Epithelial cell of proximal tubule (primary cell): ENCODE measurements at places on chromosomes 7 and 10. TPM values are rescaled to one million over a fixed set of nuclear protein-coding genes. Genes with fewer than 3 reads are reported as not detected.
A peak's percentile ranks its signal among the peaks of the same experiment; 100 is the strongest.

DNA sequence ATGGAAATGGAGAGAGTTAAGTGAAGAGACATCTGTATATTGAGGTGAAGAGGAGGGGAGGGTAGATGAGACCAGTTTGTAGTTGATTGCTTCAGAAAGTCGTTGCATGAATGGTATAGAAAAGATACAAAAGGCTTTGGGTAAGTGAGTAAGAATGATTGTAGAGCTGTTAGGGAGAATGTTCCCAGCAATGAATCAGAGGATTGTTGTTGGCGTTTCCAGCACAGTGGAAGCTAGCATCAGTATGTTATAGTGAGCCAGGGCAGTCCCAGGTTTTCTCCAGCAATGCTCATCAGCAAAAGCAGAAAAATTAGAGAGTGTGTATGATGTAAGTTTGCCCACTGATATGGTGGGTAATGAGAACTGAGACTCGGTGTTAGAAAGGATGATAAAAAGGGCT, 15.4 kb upstream of the CDK6 start:
- no peak for DNase-seq

DNA sequence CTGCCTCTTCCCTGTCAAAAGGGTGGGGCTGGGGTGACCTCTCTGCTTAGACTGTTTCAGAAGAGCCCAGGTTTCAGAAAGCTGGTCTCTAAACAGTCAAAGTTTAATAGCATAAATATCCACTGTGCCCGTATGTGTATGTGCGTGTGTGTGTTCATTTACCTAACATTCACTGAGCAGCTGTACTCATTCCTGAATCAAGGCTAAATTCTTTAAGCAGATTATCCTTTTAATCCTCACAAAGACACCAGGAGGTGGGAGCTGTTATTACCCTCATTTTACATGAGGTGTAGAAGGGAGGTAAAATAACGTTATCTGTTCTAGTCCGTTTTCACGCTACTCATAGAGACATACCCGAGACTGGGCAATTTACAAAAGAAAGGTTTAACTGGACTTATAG, 72.2 kb downstream of the RSU1 start:
- DNase-seq, result no peak

- DNase-seq, result no peak
These were observed 48.1 kb downstream of the PARD3 start for GRCh38 chr10:34766811-34767494.

The GFRA1 gene
- 10.6 and 42.7 TPM in 2 replicates for total RNA-seq

DNA sequence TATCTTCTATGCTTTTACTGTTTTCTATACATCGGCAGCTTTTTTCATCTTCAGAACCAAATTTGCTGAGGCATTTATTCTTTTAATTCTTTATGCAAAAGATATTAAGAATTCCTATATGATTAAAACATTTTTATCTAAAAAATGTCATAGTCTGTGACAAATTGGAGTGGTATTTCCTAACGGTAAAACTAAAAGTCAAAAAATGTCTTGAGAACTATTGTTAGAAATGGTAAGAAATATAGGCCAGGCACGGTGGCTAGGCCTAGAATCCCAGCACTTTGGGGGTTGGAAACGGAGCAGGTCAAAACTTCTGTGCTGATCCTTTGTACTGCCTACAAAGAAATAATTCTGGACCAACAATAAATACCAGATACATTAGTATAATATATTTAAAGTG, 57.7 kb upstream of the PRR15 start:
- DNase-seq, result no peak

DNA sequence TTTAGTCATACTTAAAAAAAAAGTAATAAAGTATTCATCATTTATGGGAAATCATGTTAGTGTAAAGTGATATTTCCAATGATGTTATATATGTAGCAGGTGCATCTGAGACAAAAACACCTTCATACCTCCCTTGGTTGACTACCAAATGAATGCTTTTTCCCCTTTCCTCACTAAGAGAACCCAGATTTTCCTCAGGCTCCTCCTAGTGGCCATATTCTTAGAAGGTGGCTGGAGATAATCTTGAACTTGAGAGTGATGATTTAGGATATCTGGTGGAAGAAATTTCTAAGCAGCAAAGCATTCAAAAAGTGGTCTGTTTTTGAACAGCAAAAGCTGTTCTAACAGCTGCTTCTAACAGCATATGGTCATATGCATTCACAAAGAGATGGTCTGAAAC, 16.8 kb upstream of the DNAH11 start:
- no peak for DNase-seq

The GIMAP7 gene
- total RNA-seq, result not detected in 2 replicates

DNA sequence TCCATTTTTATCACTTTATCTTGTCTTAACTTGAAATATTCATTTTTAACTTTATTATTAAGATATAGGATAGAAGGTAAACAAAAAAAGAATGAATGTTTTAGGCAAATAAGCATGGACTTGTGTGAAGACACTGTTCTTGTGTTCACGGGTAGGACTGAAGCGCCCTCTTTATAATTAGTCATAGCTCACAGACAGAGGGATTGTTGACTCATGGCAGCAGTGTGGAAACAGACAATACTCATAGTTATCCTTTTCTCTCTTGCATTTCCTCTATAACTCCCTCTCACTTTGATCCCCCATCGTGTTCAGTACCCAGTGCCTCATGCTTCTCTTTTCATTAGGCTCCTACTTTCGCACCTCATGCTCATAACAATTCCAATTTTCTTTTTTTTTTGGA, 731.8 kb downstream of the PHTF2 start:
- peak; percentile 26 for DNase-seq

The PDE1C gene
- 2.5 and 5.9 TPM in 2 replicates for total RNA-seq

The OGDH gene
- total RNA-seq, result 62.0 and 93.0 TPM in 2 replicates

DNA sequence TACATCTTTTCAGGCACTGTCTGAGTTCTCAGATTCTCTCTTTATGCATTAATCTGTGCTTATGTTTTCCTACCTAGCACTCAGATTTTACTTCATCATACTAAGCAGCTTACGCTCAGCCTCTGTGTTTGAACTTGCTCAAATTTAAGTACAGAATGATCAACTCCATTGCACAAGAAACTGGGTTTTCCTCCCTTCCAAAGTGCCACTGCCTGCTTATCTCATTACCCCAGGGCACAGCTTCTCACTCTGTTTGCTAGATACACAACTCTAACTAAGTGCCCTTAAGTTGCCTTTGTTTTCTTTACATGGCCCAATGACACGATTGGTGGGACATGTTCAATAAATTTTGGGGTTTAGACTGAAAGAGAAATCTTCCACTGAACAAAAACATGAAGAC, 267.7 kb downstream of the GFRA1 start:
- no peak for DNase-seq

DNA sequence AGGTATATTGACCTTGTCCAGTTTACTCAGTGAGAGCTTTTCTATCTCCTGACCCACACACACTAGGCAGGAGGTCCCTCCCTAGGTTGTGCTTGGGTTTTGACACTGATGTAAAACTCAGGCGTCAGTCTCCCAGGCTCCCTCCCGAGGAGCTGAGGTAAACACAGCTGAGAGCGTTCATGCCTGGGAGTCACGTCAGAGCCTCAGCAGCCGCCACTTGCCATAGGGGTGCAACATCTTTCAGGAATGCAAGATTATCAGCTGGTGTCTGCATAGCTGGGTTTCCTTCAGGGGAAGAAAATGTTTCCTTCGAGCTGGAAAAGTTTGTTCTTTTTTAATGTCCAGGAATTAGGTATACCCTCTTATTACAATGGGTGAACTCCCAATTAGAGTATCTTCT, 70.6 kb downstream of the FGFR2 start:
- no peak for DNase-seq

DNA sequence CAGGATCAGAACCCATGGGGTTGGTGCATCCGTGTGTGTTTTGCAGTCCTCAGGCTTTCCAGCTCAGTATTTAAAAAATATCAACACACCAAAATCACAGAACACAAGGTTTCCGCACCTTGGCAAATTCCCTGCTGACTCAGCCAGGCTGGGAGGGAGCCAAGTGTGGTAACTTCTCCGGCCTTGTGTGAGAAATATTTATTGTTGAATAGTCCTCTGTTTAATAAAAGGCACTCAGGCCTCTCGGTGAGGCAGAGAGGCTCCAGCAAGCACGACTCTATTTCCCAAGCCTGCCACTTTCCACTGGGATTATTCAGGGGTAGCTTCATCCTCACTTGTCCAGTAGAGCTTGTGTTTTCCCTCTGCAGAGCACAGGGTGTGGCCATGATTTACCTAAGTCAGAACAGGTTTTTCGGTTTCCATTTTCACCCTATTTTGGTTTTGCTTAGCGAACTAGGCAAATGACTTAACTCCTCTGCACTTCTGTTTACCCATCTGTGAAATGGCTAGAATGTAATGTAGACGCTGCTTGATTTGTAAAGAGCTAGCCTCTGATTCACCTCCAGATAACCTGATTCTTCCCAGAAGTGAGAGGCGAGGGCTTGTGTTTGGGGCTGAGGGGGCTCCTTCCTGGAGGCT, 13.0 kb upstream of the CHST15 start:
- DNase-seq, result peak; percentile 61

The VAX1 gene
- not detected in 2 replicates for total RNA-seq

- DNase-seq, result no peak
These were observed 5.9 kb downstream of the GCK start for GRCh38 chr7:44183386-44183785.

The LRRC18 gene
- not detected in 2 replicates for total RNA-seq

DNA sequence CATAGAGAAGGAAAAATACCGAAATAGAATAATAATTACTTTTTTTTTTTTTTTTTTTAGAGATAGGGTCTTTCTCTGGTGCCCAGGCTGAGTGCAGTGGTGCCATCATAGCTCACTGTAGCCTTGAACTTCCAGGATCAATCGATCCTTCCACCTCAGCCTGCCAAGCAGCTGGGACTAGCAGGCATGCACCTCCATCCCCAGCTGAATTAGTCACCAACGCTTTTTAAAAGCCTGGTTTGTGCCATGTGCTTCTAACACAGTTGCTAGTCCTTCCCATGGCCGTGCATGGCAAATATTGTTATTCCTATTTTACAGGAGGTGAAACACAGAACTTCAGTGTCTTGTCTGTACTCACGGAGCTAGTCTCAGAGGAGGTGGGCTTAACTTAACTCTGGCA, 23.2 kb downstream of the LYZL2 start:
- no peak for DNase-seq

DNA sequence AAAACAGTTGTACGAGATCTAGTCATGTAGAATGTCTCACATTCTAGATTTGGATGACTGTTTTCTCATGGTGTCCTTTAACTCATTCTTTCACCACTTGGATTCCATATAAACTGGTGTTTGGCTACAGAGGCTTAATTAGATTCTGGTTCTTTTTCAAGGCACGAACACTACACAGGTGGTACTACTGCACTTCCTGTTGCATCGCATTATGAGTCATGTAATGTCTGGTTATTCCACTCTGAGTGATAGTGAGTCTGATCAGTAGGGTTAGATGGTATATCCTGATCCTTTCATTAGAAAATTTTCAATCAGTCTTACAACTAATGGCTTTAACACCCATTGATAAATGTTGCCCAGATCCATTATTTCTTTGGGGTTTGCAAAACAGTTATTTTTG, 11.2 kb upstream of the AKAP9 start:
- DNase-seq, result no peak

- DNase-seq, result no peak
These were observed 618.6 kb downstream of the SUGCT start for GRCh38 chr7:40753455-40753854.

DNA sequence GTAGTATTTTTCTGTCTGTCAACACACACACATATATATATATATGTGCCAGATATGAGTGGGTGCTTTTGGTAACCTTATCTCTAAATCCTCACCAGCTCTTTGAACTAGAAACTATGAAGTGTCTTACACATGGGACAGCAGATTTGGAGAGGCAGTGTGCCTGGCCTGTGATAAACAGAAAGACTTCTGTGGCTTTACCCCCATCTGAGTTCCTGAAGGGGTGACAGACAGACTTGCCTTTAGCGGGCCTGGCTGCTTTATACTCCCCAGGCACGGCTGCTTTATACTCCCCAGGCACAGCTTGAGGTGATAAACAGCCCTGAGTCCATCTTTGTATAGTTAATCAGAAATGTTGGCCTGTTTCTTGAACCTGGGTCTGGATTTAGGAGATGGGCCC, 5.6 kb downstream of the BAG3 start:
- DNase-seq, result no peak

DNA sequence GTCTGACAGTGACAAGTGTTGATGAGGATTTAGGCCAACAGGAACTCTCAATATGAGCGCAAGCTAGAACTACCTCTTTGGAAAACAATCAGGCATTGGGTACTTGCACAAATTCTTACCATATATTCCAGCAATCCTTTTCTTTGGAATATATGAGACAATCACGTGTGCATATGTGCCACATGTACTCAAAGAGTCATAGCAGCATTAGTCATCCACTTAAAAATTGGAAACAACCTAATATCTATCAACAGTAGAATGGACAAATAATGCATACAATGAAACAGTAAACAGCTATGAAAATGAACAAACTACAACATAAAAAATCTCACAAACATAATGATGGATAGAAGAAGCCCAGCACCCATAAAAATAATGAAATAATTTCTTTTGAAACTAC, 179.7 kb downstream of the GLI3 start:
- DNase-seq, result no peak

- no peak for DNase-seq
These were observed 60.7 kb downstream of the RAPGEF5 start for GRCh38 chr7:22296265-22296566.

DNA sequence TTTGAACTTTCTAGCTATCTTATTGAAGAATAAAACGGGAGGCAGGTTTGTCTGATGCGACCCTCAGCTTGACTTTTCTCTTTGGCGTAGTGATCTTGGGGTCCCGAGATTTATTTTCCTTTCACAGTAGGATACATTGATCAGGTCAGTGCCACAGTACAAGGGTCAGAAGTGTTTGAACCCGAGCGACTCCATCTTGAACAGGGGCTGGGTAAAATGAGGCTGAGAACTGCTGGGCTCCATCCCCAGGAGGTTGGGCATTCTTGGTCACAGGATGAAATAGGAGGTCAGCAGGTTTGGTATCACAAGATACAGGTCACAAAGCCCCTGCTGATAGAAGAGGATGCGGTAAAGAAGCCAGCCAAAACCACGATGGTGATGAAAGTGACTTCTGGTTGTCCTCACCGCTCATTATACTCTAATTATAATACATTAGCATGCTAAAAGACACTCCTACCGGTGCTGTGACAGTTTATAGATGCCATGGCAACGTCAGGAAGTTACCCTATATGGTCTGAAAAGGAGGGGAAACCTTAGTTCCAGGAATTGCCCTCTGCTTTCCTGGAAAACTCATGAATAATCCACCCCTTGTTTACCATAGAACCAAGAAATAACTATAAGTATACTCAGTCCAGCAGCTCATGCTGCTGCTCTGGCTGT, 3.0 kb upstream of the TECPR1 start:
- DNase-seq, result no peak

DNA sequence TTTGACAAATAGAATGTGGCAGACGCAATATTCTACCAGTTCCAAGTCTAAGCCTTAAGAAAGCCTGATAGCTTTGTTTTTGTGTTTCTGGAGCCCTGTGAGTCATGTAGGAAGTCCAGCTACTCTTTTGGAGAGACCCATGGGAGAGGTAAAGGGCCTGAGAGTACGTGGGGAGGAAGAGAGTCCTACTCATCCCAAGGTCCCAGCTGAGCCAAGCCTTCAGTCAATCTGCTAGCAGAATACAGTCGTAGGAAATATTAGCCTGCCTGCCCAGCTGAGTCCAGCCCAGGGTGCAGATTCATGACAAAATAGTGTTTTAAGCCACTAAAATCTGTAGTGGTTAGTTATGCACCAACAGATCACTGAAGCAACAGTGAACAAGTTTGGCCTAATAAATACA, 9.0 kb upstream of the GNA12 start:
- no peak for DNase-seq
